ENCODE measurements at places on chromosomes 1 and 21.
A peak's percentile ranks its signal among the peaks of the same experiment; 100 is the strongest.

GRCh38 chr1:215599418-215600074 is 32.4 kb downstream of the KCTD3 start:
- no peak for DNase-seq

DNA sequence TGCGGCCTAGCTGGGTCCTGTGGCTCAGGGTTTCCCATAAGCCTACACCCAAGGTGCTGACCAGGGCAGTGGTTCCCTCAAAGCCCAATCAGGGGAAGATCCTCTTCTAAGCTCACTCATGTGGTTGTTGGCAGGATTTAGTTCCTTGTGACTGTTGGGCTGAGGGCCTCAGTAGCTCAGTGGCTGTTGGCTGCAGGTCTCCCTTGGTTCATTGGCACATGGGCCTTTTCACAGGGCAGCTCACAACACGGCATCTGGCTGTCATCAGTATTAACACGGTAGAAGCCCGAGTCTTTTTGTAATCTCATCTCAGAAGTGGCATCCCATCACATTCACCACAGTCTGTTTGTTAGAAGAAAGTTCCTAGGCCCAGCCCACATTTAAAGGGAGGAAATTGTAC is 188.2 kb upstream of the HMCN1 start:
- DNase-seq = no peak

- DNase-seq = no peak
These were observed at the start of gene CROCC for GRCh38 chr1:16921391-16922185. Gene CROCC (plus strand): TSS chr1:16921931. CDS start chr1:16922019, 88 bp downstream.

DNA sequence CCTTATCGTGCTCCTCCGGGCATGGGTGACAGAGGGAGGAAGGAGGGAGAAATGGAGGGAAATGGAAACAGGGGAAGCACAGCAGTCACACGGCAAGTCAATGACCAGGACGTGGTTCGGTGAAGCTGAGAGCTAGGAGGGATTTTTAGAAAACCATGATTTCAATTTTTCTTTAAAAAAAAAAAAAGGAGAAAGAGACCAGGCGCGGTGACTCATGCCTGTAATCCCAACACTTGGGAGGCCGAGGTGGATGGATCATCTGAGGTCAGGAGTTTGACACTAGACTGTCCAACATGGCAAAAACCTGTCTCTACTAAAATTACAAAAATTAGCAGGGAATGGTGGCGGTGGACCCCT is 776 bp upstream of the TNFRSF9 start:
- DNase-seq = no peak

- no peak for DNase-seq
These were observed 43.7 kb downstream of the BTBD8 start for GRCh38 chr1:92123868-92124267.

DNA sequence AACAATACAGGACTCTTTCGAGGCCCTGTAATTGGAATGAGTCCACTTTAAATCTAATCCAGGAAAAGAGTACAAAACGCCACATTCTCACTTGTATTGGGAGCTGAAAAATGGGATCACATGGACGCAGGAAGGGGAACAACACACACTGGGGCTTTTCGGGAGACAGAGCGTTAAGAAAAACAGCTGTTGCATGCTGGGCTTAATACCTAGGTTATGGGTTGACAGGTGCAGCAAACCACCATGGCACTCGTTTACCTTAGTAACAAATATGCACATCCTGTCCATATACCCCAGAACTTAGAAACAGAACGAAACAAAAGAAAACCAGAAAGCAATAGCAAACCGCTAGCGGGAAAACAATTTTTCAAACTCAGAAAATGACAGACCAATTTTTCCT is 1532.7 kb upstream of the TPTE start:
- DNase-seq = no peak

DNA sequence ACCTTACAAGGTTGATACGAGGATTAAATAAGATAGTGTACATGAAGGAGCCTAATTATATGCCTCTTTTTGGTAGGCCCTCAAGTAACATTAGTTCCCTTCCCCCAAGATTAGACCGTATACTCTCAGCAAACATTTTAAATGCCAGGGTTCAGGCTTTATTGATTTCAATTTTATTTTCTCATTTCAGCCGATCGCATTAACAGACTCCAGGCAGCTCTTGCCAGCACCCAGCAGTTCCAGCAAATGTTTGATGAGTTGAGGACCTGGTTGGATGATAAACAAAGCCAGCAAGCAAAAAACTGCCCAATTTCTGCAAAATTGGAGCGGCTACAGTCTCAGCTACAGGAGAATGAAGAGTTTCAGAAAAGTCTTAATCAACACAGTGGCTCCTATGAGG is 104.4 kb upstream of the BMP8A start:
- no peak for DNase-seq

DNA sequence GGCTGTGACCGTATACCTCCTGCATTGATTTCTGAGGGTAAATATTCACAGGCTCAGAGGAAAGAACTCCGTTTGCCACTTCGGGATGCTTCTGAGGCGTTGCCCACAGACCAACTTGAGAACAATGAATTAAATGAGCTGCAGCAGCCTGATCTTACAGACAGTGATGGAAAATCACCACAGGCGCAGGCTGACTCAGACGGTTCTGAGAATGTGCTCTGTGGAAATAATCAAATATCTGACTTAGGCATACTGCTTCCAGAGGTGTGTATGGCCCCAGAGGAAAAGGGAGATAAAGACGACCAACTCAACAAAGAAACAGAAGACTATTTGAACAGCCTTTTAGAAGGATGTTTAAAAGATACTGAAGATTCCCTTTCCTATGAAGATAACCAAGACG is 76.7 kb upstream of the SCCPDH start:
- DNase-seq = no peak

DNA sequence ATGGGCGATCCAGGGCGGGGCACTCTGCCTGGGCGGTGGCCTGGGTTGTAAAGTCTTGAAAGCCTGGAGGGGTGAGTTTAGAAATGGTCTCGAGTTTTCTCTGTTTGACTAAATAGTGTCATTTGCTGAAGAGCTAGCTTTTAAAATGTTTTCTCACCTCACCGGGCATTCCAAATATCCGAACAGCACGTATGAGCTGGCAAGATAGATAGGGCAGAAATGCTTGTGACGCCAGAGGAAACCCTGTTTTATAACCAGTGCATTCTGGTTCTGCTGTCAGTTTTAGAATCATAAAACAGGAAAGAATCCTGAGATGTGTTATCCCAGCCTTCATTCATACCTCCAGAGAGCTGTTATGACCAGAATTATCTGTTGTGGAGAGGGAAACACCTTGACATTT is 725 bp downstream of the RTCA start:
- DNase-seq = no peak

- DNase-seq = peak; percentile 85
These were observed at the start of gene SMAP2 for GRCh38 chr1:40373323-40374283. Gene SMAP2 (plus strand): TSS chr1:40373727. CDS start chr1:40374121, 394 bp downstream.

DNA sequence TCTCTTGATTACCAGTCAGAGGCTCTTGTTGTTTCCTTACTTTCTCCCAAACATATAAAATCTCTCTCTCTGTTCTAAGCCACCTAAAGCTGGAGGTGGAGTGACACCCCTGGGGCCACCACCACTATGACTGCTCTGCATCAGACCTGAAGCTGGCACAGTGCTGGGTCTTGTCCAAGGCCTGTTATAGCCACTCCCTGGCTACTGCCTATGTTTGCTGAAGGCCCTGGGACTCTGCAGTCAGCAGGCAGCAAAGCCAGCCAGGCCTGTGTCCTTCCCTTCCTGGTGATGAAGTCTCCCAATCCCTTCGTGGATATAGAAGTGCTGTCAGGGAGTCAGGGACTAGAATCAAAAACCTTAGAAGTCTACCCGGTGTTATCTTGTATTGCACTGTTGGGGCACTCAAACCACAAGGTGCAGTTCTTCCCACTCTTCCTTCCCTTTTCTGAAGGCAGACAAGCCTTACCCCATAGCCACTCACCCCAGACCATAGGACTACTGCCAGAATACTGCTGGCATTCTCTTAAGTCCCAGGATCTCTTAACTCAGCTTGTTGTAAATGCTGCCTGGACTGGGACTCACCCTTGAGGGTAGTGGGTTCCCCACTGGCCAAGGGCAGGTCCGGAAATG is 103.1 kb downstream of the RPS6KC1 start:
- no peak for DNase-seq

DNA sequence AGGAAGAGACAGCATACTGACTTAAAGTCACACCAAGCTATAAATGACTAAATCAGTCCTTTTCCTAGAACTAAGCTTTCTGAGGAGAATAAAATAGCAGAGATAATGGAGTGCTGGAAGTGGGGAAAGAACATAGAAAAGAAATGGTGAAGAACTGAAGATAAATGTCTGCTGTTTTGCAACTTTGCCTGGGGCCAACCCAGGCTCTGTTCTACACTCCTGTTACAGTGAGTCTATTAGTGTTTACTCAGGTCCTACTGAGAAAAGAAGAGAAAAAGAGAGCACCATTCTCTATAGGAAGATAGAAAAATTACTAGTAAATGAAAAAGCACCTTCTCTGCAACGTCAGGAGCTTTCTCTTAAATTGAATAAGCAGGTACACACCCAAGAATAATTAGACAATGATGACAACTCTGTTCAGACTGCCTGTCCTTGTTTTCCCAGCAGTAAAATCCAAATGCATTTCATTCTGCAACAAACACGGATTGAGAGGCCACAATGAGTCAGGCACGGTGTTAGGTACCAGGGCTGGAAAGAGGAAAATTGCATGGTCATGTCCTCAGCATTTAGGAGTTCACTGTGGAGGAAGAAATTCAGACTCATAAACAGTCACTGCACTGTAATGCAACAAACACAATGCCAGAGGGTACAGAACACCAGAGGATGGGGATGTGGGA is 139.4 kb upstream of the CAMK1G start:
- no peak for DNase-seq

- no peak for DNase-seq
These were observed 79.4 kb upstream of the SSX2IP start for GRCh38 chr1:84769636-84770035.

- no peak for DNase-seq
These were observed 45.6 kb downstream of the SUCO start for GRCh38 chr1:172578586-172578985.

GRCh38 chr21:33787431-33787830 is 128.2 kb downstream of the ATP5PO start:
- DNase-seq = no peak

GRCh38 chr1:82346141-82346540 is 545.4 kb downstream of the ADGRL2 start:
- DNase-seq = no peak

DNA sequence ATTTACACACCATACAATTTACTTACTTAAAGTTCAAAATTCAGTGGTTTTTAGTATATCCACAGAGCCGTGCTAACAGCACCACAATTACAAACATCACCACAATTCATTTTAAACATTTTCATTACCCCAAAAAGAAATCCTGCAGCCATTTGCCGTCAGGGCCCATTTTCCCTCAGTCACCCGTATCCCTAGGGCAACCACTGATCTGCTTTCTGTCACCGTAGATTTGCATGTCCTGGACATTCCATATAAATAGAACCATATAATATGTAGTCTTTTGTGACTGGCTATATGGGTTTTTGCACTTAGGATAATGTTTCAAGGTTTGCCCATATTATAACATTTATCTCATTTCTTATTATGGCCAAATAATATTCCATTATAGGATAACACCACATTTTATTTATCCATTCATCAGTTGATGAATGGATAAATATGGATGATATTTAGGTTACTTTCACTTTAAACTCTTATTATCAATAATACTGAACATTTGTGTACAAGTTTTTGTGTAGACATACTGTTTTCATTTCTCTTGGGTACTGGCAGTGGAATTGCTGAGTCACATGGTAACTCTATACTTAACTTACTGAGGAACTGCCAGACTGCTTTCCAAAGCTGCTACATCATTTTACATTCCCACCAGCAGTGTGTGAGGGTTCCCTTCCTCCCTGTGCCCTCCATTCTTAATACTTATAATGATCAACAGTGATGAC is 68.9 kb downstream of the ST3GAL3 start:
- peak; percentile 58 for DNase-seq

GRCh38 chr1:6095511-6096242 is 50.0 kb downstream of the KCNAB2 start:
- DNase-seq = no peak

DNA sequence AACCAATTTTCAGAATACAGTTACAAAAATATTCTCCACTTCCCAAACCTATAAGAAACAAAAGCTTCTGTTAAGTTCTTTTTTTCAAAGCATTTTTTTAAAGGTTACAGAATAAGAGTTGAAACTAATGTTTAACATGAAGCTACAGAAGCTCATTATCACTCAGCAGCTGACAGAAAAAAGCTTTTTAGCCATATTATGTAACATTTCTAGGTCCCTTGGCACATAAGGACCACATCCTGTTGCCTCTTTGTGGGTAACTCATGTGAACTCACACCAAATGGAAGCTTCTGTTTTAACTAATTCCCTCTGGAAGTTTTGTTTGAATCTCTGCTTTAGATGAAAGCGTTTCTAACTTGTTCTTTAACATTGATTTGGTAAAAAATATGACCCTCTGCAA is 242.5 kb upstream of the TMPRSS15 start:
- DNase-seq = no peak

DNA sequence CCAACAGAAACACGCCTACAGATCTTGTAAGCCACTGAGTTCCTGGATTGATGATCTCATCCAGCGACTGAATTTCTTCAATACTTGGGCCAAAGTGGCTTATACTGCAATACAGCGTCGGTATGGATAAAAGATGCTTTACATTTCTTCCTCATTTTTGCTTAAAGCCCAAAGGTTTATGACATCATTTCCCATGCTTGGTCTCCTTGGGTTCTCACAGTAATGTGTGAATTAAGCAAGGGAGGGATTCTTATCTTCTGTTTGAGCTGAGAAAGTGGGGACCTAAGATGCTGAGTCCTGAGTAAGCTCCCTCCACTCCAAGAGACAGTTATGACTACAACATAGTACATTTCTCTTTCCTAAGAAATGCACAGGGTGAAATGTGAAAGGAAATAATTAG is 39.5 kb downstream of the LBR start:
- no peak for DNase-seq

DNA sequence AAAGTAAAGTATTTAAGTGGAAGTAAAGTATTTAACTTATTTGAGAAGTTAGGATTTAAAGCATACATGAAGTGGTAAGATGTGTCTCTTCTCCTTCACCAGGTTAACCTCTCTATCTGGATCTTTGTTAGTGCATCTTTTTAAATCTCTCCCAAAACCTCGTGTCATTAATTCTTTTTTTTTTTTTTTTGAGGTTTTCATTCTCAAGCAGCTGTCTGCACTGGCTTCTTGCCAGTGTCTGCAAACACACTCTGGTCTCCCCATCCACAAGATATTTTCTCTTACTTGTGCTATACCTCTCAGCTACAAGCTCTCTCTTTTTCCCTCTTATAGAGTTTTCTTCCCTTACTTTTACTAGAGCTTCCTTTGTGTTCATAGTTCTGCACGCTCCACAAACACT is 49.0 kb downstream of the CLDN17 start:
- no peak for DNase-seq

DNA sequence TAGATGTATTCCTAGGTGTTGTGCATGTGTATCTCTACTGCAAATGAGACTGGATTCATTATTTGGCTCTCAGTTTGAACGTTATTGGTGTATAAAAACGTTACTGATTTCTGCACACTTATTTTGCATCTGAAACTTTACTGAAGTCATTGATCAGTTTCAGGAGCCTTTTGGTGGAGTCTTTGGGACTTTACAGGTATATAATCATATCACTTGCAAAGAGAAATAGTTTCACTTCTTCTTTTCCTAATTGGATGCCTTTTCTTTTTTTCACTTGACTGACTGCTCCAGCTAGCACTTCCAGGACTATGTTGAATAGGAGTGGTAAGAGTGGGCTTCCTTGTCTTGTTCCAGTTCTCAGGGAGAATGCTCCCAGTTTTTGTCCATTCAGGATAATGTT is 252.2 kb downstream of the SMYD3 start:
- no peak for DNase-seq

GRCh38 chr1:200869753-200870391 is 2.9 kb upstream of the GPR25 start:
- no peak for DNase-seq

Data from PC-9 (cell line).